Gastrocnemius medialis (tissue), 4 donors: ENCODE measurements at places on chromosomes 4 and X.

GRCh38 chrX:24357106-24357505, 3.3 kb upstream of the SUPT20HL1 start:
- DNase-seq, result no peak

DNA sequence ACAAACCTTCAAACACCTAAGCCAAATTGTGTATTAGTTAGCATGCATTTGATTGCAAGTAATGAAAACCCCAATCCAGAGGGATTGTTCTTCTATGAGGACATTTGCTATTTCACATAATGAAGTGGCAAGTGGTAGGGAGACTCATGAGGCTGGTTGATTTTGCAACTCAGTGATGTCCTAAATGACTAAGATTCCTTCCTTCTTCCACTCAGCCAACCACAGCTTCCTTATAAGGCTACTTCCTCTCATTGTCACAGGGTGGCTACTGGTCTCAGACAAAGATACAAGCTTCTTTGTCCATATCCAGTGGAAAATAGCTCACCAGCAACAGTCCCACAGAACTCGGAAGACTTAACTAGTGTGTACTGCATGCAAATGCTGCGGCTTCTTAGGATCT, 5.3 kb upstream of the OTC start:
- DNase-seq, result no peak

- no peak for DNase-seq
Measured at GRCh38 chrX:32644476-32645245, 566.7 kb downstream of the DMD start.

- no peak for DNase-seq
Measured at GRCh38 chrX:140391313-140391712, 113.6 kb downstream of the SOX3 start.

DNA sequence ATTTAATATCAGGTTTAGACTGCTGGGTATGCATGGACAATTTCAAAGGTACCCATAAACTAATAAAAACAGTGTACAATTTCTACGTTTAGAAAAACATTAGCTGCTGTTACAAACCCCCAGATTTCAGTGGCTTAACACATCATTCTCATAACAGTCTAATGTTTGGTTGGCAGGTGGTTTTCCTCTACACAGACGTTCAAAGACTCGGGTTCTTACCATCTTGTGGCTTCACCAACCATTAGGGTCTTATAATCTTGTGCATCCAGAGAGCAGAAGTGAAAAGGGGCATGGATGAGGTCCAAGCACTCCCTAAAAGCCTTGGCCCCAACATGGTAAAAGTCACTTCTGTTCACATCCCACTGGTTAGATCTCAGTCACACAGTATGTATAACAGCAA, 71.6 kb downstream of the SH3RF1 start:
- DNase-seq, result no peak

- DNase-seq, result no peak
Measured at GRCh38 chrX:42096265-42096920, 173.0 kb upstream of the CASK start.

- no peak for DNase-seq
Measured at GRCh38 chr4:10722957-10723356, 38.4 kb upstream of the CLNK start.

DNA sequence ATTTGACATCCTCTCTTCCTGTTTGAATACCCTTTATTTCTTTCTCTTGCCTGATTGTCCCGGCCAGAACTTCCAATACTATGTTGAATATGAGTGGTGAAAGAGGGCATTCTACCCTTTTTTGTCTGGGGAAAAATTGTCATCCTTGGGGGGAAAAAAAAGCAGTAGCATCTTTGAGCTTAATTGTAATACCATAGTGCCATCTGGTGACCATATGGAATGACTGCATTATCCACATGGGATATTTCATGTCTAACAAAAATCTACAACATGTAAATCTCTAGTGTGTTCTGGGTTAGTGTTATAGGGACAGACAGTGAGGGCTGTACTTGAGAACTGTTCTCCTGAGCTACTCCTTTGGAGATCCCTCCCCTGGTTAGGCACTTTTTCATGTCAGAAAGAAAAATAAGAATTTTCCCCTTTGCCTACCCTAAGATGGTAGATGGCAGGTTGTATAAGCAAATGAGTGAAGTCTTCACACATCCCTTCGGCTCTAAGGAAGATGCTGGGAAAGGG, 26.0 kb downstream of the CAPN6 start:
- DNase-seq, result no peak

GRCh38 chr4:15659768-15660570, 4.8 kb upstream of the FBXL5 start:
- DNase-seq, result no peak

DNA sequence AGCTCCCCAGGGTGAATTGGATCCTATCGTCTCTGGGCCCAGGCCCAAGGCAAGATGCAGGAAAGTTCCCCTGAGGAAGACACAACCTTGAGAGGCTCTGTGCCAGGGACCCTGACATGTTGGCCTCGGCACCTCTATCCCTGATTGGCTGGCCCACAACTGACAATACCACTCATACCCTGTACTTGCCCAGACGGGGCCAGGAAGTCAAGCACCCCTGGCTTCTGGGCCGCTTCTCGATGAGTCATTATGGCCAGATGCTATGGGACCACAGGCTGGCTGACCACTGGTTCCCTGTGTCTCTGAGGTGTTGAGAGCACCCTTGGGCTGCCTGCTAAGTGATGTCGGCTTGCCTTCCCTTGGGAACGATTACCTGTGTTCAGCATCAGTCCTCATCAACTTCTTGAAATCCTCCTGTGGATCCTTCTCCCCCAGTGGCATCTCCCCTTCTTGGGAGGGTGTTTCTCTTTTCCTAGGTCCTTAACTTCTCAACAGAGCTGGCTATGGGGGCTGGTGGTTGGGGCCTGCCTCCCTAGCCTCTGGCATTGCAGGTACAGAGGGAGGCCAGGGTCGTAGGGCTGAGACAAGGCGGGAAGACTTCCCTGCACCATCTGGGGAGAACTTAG, 54.5 kb upstream of the MAMLD1 start:
- no peak for DNase-seq

DNA sequence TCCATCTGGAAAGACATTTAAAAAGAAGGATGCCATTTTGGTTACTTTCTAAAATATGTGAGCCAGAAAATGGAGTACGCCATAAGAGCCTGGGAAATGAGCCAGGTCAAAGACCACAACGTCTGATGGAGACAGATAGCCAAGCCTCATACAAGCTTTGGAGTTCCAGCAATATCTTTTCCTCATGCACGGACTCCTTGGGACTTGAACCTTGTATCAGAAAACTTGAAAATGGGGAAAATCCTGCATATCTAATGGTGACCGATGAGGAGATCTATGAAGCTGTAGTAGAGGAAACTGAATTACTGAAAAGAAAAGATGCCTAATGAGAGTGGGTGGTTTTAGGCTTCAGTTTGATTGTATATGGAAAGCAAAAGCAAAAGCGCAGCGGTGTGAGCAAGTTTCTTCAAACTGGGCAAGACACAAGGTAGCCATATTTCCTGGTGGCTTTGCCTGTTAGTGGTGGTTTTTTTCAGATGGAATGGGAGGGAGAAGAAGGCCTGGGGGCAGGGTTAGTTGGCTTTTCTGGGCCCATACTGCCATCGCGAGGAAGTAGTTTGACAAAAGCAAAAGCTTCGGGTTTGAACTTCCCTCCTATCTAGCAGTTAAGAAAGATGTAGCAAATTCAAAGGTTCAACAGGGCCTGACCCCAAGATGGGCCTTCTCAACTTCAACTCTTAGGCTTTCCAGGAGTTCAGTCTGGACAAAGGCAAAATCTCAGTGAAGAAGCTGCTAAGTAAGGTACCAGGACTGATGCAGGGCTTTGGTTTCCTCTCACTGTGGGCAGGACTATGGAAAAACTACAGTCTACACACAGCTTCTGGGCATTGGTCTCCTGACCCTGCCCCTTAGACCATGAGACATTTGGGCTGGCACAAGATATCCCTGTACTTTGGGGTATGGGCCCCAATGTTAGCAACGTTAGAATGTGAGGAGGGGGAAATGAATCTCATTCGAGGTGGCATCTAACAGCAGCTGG, 210.0 kb upstream of the STK26 start:
- DNase-seq, result no peak

- no peak for DNase-seq
Measured at GRCh38 chrX:15816438-15816809, 26.1 kb downstream of the ZRSR2 start.

DNA sequence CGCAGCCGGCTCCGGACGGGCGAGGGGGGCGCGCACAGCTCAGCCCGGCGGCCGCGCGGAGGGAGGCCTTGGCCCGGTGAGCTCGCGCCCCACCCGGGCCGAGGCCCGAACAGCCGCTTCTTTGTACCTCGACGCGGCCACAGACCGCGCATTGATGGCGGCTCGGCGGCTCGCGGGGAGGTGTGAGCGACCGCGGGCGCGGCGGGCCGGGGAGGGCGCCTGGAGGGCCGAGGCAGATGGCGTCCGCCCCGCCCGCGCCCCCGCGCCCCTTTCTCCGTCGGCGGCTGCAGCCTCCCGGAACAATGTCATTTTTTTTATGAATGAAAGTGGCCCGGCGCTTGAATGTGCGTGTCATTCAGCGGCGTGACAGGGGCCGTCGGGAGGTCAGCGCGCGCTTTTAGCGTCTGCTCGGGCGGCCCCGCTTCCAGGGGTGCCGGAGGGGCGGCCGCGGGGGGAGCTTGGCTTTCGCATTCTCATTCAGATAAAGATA, 1.8 kb downstream of the FGFR3 start:
- DNase-seq, result no peak

- DNase-seq, result no peak
Measured at GRCh38 chrX:48696909-48697727, 584 bp downstream of the SUV39H1 start.

DNA sequence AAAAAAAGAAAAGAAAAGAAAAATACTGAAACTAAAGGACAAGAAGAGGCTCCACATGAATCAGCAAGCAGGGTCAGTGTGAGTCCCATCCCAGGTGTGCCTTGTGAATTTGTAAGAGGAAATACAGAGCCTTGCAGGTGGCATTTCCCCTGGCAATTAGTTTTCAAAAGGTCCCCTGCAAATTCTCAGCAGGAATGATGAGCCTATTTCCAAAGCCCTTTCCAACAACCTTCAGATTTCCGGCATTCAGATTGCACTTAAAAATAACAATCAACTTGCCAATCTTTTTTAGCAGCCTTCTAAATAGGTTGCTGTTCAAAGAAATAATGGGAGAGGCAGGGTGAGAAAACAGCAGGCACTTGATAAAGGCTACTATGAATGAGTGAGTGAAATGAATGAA, 66.4 kb upstream of the OR13H1 start:
- DNase-seq, result no peak

GRCh38 chr4:24980740-24981139, 50.0 kb downstream of the LGI2 start:
- DNase-seq, result no peak

DNA sequence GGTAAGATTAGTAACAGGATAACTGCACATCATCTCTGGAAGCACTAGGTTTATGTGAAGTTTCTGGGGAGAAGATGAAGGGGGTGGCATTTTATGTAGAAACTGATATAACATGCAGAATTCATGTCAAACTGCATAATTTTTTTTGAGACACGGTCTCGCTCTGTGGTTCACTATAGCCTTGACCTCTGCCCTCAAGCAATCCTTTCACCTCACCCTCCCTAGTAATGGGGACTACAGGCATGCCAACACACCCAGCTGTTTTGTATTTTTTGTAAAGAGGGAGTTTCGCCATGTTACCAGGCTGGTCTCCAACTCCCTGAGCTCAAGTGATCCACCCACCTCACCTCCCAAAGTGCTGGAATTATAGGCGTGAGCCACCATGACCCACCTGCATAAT, 11.5 kb downstream of the ABRAXAS1 start:
- no peak for DNase-seq

GRCh38 chrX:19673375-19674040, 158.2 kb upstream of the MAP3K15 start:
- DNase-seq, result peak; percentile 5

GRCh38 chrX:109184506-109185139, 297.3 kb downstream of the GUCY2F start:
- DNase-seq, result no peak

- no peak for DNase-seq
Measured at GRCh38 chr4:22670956-22671355, 21.8 kb upstream of the GBA3 start.

DNA sequence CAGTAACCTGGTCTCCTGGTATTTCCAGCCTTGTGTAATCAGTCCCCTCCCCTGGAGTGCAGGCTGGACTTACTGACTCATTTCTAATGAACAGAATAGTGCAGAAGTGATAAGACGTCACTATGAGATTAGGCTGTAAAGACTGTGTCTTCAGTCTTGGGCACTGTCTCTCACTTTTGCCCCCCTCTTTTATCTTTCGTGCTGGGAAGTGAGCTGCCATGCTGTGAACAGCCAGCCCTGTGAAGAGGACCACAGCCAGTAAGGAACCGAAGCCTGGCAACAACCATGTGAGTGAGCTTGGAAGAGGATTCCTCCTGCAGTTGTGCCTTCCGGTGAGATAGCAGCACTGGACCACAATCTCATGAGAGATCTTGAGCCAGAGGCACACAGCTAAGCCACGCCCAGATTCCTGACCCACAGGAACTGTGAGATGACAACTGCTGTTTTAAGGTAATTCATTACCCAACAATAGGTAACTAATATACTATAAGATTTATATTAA, 67.5 kb upstream of the GPR34 start:
- no peak for DNase-seq

DNA sequence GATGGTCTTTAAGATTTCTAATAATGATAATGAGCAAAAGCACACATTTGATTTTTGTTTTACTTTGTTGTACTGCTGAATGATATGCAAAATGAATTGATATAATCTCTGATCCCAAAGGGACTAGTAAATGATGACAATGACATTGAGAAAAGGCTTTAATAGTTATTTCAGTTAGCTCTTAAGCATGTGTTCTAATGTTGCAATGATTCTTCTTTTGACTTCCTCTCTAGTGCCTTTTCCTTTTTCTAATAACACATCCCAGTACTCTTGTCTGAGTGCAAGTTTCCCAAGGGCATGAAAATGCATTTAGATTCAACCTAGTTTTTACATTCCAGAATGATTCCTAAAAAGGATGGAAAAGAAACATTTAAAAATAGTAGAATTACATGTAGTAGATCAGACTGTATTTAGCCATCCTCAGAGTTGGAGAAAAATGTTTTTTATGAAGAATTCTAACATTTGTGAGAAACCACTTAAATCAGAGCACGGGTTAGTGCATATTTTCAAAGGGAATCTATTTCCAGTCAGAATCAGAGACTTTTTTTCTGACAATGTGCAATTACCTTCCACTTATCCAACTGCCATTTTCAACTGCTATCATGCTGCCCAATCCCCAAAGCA, 508.8 kb downstream of the C4orf33 start:
- no peak for DNase-seq

DNA sequence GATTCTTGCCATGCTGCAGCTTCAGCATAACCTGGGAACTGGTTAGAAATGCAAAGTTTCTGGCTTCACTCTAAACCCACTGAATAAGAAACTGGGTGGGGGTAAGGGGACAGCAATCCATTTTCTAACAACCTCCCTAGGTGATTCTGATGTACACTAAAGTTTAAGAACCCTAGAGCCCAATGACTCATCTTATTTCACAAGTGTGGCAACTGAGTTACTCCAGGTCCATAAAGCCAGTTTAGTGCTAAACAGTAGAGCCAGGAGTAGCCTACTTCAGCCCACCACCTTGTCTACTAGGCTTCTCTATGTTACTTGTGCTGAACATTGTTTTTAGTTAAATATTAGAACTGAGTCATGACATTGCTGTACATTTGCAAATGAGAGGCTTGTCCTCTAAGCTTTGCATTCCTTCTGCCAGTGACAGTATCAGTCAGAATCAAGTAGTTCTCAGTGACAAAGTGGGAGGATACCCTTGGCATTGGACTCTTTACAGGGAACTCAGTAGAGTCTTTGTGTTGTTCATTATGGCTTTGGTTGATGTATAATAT, 518.0 kb downstream of the RPA4 start:
- no peak for DNase-seq
